ENCODE measurements at places on chromosomes 7 and 10. TPM values are rescaled to one million over a fixed set of nuclear protein-coding genes. Genes with fewer than 3 reads are reported as not detected.

- DNase-seq: no peak
Observed at GRCh38 chr10:123939591-123939990, 48.0 kb upstream of the CPXM2 start.

Gene CYP2C8
- 1.4 TPM for total RNA-seq

DNA sequence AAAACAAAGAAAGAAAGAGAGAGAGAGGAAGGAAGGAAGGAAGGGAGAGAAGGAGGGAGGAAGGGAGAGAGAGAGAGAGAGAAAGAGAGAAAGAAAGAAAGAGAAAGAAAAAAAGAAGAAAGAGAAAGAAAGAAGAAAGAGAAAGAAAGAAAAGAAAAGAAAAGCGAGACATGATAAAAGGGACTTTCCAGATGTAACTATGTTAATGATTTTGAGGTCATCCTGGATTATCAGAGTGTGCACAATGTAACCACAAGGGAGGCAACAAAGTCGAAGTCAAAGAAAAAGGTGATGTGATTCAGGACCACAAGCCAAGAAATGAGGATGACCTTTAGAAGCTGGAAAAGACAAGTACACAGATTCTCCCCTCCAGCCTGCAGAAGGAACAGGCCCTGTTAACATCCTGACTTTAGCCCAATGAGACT is 48.9 kb upstream of the PAX2 start:
- no peak for DNase-seq

Gene ELN
- total RNA-seq: 44.8 TPM

GRCh38 chr10:67077376-67077775 is 151.5 kb downstream of the LRRTM3 start:
- no peak for DNase-seq

GRCh38 chr7:72015136-72015535 is 397.0 kb downstream of the CALN1 start:
- DNase-seq: no peak

DNA sequence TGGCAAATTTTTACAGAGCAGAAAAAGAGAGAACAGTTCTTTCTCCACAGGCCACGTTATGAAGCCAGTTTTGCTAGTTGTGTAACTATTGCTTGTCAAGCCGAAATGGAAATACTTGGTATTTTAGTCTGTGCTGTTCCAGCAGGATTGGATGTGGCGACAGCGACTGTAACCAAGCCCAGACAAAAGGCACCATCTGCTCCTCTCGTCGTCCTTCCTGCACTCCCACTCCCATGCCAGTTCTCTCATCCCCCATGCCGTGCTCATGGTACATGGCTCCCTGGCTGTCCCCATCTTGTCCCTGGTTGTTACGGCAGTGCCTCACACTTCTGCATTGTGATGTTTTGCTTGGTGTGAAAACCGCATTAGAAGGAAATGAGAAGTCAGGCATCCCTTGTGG is 185.7 kb upstream of the FZD8 start:
- DNase-seq: no peak

GRCh38 chr7:155645662-155646061 is 1.2 kb downstream of the RBM33 start:
- DNase-seq: no peak
